ENCODE measurements at places on chromosomes 16 and 17.

DNA sequence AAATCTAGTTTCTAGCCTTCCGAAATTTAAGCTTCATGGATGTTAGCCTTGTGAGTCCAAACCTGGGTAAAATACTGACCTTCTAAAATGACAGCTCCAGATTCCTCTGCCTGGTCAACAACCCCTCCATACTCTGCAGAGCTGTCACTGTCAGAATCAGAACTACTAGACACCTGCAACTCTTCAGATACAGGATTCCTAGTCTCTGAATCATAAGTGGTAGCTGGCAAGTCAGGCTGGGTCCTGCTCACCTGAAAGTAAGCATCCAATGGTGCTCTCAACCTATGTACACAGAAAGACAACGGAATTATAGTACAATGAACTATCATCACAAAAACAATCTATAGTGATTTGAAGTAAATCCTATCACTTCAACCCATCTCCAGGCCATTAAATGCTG is 14.8 kb downstream of the RFWD3 start:
- no peak for DNase-seq

DNA sequence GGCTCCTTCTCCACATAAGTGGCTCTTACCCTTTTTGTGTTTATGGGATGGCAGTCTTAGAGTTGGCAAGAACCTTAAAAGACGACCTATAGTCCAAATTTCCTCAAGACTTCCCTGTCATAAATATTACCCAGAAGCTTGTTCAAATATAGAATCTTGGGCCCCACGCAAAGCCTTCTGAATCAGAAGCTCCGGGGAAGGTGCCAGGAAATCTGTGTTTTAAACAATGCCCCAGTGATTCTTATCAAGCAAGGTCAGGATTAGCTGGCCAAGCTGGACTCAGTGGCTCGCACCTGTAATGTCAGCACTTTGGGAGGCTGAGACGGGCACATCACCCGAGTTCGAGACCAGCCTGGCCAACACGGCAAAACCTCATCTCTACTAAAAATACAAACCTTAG is 85.7 kb downstream of the TIMM22 start:
- no peak for DNase-seq

GRCh38 chr16:61929776-61930175 is 106.5 kb downstream of the CDH8 start:
- no peak for DNase-seq

- DNase-seq = no peak
These were observed 1.5 kb downstream of the ZNF768 start for GRCh38 chr16:30524575-30525568.

DNA sequence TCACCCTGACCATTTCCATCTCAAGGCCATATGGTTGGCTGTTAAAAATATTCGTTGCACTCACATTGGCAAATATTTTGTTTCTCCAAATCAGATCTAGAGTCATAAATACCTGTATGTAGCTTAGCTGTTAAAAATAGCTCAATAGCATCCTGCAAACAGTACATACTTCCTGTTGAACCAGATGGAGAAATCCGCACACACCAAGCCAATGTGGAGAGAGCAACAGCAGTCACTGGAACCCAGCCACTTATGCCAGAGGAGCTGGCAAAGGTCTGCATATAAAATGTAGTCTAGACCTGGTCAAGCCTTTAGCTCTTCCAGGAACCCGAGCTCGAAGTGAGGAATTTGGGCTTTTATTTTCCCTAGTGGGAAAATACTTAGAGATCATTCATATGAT is 146.4 kb upstream of the KCNJ16 start:
- no peak for DNase-seq

GRCh38 chr16:425740-426114 is 278 bp downstream of the RAB11FIP3 start:
- no peak for DNase-seq

Data from hematopoietic multipotent progenitor cell treated with erythropoietin and hydrocortisone succinate and interleukin-3 and kit ligand, for 17 days (in vitro differentiated cells).